ENCODE measurements at places on chromosomes 1 and 21.

GRCh38 chr1:115702959-115703358 is 61.2 kb downstream of the VANGL1 start:
- DNase-seq = no peak

- DNase-seq = no peak
Observed at GRCh38 chr1:82160903-82161302, 360.2 kb downstream of the ADGRL2 start.

DNA sequence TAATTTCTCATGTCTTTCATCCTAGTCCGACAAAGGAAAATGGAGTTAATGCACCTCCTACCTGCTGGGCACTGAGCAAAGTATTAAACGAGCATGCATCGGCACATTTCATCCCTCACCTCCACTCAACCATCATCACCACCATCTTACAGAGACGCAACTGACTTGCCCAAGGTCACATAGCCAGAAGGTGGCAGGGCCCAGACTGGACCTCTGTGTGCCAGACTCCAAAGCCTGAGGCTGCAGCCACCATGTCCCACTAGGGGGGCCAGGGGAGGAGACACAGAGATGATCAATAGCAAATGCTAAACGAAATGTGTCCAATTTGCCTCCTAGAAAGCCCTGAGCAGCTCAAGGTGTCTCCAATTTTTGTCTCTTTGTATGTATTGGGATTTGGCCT is 163.7 kb upstream of the EDN2 start:
- DNase-seq = no peak

DNA sequence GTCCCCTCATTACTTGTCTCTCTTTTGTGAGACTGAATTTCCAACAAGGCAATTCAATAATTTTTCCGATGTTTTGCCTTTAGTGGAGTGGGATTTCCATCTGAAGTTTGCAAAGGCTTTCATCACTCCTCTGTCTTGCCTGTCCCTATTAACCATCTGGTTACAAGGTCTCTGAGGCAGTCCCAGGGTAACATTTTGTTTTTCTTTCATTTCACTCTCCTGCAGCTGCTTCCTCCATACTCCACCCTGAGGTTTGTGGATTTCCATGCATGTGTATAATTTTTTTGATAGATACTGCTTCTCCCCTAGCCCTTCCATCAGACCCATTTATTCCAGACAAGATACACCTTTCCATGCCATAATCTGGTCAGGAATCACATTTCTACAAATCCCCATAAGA is 366.8 kb downstream of the PTBP2 start:
- DNase-seq = no peak

DNA sequence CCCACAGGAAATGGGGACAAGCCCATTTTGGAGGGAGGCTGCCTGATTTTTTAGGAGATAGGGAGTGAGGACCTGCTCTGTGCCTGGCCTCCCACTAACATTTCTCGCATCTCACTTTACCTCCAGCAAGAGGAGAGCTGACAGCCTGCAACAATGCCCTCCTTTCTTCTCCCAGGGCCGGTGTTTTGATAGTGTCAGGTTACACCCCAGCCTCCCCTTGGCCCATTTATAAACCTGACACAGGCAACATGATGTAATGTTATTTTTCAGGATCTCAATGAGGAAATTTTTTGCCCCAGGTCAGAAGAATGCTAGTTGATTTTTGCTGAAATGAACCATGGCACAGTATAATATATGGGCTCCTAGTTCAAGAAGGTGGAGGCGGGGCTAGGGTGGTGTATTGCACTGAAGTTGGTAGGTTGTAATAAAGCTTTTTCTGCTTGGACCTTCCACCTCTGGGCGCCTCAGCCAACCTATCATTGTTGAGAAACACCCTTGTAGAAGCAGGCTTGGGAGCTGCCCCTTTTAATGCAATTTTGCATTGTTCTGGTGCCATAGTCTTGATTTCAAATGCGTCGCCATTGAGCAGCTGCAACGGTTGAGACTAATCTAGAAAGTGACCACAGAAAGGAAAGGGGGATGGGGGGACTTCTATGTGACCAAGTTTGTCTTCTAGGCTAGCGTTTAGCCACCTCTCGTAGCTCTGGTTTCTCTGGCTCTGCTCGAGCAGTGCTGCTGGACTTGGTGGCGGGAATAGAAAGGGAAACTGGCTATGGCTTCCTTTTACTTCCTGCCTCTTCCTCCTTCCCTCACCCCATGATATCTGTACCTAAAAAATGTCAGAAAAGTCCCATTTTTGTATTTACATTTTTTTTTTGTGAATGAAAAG is 53.0 kb downstream of the PBX1 start:
- peak; percentile 72 for DNase-seq

DNA sequence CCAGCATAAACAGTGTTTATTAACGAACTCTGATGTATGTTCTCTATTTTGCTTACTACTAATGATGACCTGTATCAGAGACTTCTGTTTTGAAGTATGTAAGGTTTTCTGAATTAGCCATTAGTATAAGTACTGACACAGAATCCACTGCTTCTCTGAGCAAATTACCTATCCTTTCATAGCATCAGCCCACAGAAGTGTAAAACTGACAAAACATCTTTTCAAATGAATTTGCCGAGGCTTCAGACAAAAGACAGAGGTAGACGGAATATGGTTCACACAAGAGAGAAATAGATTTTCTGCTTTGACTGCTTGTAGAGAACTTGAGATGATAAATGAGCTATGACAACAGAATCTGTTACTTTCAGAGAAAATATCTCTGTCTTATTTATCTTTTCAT is 1051.6 kb downstream of the AMY1C start:
- DNase-seq = no peak

DNA sequence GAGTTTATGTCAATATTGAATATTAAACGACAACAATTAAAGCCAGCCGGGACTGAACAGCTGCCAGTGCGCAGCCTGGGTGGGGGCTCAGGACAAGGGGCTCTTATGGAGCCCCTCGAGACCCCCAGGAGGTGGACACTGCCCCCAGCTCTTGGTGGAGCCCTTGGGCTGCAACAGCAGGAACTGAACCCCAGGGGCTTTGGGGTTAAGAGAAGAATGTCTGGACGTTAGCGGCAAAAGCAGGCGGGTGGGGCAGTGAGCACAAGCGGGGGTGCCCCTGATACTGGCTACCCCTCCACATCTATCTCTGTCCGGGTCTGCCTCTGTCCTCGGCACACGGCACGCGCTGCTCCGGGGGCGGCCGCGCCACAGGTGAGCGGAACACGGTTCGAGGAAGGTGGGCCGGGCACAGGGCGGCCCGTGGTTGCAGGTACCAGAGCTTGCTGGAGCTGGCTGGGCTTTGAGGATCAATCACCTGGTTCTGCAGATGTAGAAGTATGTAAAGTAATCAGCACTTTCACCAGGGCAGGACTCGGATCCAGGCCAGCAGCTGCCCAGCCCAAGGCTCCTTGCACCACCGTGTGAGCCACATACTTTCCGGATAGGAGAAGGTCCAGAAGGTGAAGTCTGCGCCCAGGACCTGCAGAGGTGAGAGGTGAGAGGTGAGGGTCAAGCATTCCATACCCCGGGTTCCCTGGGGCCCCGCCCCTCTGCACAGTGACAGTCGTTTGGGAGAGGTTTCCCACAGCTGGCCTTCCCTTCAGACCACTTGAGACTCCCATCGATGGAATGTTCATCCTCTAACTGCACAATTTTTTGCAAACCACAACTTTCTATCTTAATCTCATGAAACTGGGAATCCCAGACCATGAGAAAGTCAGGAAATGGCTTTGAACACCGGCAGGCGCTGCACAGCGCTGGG is 12.4 kb upstream of the POFUT2 start:
- no peak for DNase-seq
